Activated naive CD4-positive, alpha-beta T cell treated with Interleukin-2 at 50 U/mL for 16 hours (primary cell): ENCODE measurements at places on chromosomes 1 and 21.

GRCh38 chr1:241156231-241156965 lies 200.6 kb downstream of the RGS7 start:
- DNase-seq, result no peak

DNA sequence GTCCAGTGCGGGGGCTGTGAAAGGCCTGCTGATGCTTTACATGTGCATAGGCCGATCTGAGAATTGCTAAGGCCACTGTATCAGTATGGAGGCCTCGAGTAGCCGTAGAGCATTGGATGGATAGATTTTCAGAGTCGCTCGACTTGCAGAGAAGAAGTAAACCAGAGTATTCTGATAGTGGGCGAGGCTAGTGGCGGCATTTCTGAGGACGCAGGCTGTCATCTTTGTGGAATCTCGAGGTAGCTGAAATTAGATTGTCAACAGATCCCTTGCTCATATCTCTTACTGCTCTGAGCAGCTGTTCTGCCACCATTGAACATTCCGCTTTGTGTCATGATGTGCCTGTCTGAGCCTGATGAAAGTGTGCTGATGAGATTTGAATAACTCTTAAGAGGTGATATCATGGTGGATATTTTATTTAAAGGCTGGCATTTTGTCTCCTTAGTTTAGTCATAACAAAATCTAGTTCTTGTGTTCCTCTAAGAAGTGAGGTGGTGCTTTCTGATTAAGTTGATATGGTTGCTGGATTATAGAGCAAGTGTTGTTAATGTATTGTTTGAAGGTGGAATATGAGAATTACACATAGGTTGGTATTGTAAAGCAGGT lies 1.5 kb downstream of the KIF1B start:
- DNase-seq, result no peak

DNA sequence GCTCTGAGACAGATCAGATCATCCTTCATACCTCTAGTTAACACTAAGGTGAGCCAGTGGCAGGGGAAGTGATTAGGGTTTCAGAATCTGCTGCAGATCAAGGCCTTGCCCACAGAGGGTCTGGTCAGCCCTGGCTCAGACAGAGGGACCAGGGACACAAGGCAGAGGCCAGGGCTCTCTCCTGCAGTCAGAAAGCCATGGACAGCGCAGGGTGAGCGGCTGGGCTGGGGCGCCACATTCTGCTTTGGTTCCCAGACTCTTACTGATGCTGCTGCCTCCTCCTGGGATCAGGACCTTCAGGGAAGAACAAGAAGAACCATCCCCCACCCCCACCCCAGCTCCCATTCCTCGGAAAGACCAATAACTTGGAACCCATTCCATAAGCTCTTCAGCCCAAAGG lies 43.1 kb downstream of the GPR161 start:
- no peak for DNase-seq

- no peak for DNase-seq
Measured at GRCh38 chr1:97505289-97505688, 415.5 kb downstream of the DPYD start.

- DNase-seq, result no peak
Measured at GRCh38 chr1:9886092-9886742, 23.9 kb downstream of the CTNNBIP1 start.

DNA sequence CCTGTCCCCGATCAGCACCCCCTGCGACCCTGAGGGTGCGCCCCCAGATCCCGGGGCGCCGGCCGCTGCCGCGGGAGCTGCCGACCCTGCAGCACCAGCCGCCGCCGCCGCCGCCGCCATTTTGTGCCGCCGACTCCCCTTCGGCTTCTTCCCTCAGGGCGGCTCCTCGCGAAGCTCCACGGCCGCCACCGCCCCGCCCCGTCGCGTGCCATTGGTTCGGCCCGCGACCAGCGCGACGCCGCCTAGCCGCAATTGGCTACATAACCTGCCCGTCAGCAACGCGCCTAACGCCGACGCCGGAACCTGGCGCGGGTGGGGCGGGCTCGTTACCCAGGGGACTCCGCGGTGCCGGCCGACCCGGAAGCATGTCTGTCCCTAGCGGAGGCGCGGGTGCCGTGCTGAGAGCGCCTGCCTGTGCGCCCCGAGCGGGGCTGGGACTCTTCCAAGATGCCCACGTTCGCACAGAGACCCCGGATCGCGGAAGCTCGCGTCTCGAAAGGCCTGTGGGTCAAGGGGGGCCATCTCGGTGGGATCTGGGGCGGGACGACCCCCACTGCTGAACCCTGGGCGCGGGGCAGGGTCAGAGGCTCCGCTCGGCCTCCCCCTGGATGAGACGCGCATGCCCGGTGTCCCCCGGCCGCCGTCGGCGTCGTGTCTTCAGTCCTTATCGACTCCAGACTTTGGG lies at the start of gene CCNL2:
CCNL2 (minus strand) TSS at position 149 of the 685 bp plus-strand sequence; CDS start at position 120, 29 bp downstream.
- peak; percentile 100 for DNase-seq

DNA sequence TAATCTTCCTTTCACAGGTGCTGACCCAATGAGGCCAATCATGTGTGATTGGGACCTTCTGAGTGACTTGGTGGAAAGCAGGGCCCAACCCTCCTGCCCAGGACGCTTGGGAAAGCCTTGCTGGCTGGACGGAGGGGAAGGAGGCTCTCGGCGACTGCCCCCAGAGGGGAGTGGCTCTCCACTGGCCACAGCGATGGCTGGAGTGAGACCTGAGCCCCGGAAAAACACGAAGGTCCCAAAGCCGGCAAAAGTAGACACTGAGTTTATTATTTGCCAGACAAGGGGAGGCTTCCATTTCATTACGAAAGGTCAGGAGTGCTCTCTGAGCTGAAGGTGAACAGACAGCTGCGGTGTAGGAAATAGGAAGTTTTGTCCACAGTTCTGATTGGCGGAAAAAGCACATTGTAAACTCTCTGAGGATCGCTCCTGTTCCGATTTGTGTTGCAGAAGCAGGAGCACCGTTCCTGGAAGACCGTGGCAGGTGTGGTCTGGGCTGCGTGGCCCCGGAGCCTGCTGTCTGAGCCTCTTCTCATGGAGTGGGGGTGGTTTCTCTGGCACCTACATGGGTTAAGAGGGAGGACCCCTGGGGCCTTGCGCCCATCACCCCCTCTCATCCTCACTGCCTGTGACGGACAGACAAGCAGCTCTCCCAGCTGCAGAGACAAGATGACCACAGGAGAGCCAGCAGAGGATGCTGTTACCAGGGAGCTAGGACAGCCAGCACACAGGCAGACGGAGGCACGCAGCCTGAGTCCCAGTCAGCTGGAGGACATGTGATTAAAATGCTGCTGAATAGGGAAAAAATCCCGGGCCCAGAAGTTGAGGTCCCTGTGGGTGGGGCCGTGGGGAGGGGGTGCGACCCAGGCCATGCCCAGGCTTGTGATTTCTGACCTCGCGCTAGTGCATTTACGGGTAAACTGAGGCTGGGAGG lies 41.5 kb downstream of the KRTAP10-1 start:
- no peak for DNase-seq
